ENCODE measurements at places on chromosomes 5 and 9.

GRCh38 chr5:123865641-123866040, 353.7 kb downstream of the CSNK1G3 start:
- no peak for DNase-seq

GRCh38 chr9:5481322-5482040, 28.9 kb upstream of the PDCD1LG2 start:
- no peak for DNase-seq

DNA sequence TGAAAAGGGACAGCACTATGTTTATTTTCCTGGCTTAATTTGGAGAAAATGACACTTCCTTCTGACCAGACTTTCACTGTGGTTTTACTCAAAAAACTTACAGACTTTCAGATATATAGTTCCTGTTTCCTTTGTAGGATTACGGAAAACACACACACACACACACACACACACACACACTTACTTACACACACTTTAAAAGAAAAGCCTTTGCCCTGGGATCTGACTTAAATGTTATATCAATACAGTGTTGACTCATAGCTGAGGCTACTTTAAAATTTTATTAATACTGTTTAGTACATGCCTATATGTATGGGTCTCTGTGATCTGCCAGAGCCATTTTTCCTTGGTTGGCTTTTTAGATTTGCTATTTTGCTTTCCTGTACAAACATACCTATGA, 758.3 kb downstream of the DNAH5 start:
- DNase-seq, result no peak

GRCh38 chr9:134440636-134441226, 114.5 kb downstream of the RXRA start:
- peak; percentile 18 for DNase-seq

- no peak for DNase-seq
Measured at GRCh38 chr5:131854134-131854533, 57.3 kb upstream of the FNIP1 start.

GRCh38 chr9:38144421-38144820, 75.4 kb upstream of the SHB start:
- DNase-seq, result no peak

GRCh38 chr5:107806705-107807104, 136.0 kb upstream of the EFNA5 start:
- no peak for DNase-seq

DNA sequence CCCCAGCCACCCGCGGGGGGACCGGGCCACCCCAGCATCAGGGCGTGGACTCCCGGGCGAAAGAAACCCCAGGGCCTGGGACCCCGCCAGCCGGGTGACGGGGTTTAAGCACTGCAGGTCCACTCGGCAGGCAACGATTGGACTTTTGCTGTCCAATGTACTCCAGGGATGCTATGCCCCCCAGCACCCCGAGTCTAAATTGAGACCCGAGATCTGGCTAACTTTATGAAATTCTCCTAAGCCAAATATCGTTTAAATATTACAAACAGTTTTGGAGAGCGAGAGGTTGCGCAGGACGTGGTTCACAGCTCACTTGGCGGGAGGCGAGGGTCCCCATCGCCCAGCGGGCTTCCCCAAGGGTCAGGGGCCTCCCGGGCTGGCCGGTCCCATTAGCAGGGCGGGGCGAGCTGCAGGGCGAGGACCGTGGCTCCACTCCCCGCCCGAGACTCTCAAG, 384 bp upstream of the MRPS2 start:
- DNase-seq, result no peak

DNA sequence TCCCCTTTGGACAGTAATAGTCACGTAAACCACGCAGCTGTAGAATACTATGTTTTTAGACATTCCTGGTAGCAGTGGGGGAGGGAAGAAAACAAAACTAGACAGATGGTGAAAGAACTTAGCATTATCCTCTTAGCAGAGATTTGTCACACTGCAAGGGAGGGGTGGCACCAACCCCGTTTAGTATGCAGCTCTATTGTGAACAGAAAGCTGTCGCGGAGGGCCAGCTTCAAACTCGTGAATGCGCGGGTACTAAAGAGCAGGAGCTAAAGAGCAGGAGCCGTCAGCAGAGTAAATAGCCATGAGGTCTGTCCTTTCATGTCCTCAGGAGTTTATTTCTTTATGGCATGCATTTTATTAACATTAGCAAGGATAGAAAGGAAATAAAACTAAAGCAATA, 141.9 kb upstream of the SLC12A2 start:
- DNase-seq, result no peak

DNA sequence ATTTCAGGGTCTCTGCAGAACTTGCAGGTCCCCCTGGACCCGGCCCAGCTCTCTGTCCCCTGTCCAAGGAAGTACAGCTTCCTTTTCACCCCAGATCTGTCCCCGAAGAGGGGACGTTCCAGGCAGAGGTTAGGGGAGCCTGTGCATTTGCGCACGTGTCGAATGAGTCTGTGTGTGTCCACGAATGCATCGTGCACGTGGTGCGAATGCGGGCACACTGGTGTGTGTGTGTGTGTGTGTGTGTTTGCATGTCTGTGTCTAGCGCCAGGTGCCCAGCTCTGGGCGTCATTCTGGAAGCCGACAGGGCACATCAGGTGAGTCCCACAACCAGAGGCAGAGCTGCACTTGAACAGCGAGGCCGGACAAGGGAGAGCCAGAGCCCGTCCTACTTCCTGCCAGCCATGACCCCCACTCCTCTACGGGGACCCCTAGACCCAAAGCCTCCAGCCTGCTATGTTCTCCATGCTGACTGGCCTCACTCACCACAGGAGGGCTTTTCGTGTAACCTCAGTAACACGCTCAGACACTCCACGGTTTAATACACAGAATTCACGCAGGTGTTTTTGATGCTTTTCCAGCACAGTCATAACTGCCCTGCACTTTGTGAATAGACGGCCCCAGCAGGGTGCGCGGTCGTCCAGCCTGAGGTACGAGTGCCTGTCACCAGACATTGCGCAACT, 41.3 kb upstream of the CACNA1B start:
- no peak for DNase-seq

GRCh38 chr9:131524665-131525315, 6.3 kb downstream of the UCK1 start:
- DNase-seq, result no peak

DNA sequence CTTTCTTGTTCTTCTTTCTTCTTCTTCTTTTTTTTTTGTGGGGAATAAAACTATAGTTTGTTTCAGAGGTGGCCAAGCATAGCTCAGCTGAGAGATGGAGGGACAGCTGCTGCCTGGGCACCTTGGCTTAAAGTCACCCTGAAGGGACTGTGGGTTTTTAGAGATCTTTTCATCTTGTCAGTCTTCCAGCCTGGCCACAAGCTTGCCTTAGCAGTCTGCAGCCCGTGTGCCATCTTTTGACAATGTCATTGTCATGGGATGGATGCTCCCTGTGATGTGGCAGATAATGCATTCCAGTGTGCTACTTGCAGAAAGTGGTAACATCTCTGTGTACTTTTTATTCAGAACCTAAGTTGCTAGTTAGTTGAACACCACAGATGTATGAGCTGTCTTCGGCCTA, 280.8 kb downstream of the FANCC start:
- DNase-seq, result no peak

DNA sequence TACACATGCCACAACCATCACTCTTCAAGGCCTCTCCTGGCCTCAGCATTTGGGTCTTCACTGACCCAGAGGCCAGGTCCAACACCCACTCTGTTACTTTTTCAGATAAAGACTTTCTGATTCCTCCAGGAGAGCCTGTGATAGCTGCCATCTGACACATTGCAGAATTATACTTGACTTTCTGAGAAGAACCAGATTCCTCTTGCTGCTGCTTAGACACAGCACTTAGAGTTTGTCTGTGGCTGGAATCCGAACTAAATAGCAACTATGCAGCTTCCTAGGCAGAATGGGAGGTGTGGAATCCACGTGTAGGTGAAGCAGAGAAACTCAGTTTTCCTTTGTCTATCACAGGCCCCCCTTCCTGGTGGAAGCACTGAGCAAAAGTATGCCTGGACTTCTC, 344.7 kb upstream of the SLC30A5 start:
- DNase-seq, result no peak

DNA sequence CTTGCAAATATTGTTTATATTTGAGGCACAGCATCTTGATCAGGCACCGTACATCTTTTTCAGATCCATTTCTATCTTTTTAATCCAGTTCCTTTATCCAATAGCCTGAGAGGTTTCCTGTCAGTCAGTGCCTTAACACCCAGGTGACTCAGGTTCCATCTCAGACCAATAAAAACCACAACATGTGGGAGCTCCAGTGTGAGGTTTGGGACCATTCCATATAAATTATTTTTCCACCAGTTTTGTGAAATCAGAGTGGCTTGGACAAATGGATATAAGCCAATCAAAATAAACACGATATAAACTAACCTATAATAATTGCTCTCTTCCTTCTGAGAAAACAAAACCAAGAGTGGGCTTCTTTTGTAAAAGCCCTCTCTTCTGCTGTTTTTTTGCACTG, 351.3 kb downstream of the NTRK2 start:
- no peak for DNase-seq

DNA sequence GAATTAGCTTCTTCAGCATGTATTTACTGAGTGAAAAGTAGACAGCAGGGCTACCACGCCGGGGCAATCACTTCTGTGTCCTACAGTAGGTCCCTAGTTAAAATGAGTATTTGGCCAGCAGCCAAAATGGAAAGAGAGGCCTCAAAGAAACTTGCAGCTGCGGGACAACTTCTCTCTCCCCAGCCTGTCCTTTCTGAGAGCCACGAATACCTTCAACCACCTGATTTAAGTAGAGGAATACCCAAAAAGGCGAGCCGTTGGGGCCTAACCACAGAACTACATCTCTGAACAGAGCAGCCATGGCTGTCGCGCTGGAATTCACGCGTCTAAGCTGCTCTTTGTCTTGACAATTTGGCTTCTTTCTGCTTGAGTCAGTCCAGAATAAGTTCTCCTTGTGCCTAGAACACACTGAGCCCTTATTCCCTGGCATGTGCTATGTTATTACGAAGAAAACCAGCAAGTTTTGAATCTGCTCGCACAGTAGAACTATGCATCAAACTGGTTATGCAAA, 43.8 kb upstream of the GOLPH3 start:
- DNase-seq, result no peak

- DNase-seq, result peak; percentile 43
Measured at GRCh38 chr5:149680810-149681221, 49.3 kb upstream of the PPARGC1B start.

GRCh38 chr9:73239570-73240265, 88.1 kb downstream of the ANXA1 start:
- DNase-seq, result no peak

GRCh38 chr5:118705959-118706667, 282.2 kb downstream of the DTWD2 start:
- no peak for DNase-seq

- DNase-seq, result peak; percentile 52
Measured at GRCh38 chr5:125484742-125485641, 738.6 kb upstream of the ZNF608 start.

GRCh38 chr5:90813392-90813791, 254.8 kb downstream of the ADGRV1 start:
- DNase-seq, result no peak

DNA sequence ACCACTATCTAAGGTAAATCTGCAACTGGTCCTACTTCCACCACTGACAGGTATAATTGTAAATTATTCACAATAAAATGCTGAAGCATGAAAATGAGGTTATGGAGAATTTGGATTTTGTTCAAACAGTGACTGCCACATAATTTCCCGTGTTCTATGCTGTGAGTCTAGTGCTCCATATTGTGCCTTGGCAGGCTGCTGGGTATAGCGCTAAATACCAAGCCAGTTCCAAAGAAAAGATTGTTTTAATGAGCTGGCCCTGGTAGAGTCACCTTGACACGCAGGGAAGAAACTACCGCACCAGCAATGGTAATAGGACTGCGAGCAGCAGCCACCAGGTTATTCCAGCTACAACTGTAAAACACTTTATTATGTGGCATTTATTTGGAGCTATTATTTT, 30.4 kb downstream of the PSMB7 start:
- no peak for DNase-seq

- no peak for DNase-seq
Measured at GRCh38 chr5:82050955-82051354, 79.1 kb downstream of the ATG10 start.

- no peak for DNase-seq
Measured at GRCh38 chr5:76305775-76306174, 97.3 kb upstream of the IQGAP2 start.

DNA sequence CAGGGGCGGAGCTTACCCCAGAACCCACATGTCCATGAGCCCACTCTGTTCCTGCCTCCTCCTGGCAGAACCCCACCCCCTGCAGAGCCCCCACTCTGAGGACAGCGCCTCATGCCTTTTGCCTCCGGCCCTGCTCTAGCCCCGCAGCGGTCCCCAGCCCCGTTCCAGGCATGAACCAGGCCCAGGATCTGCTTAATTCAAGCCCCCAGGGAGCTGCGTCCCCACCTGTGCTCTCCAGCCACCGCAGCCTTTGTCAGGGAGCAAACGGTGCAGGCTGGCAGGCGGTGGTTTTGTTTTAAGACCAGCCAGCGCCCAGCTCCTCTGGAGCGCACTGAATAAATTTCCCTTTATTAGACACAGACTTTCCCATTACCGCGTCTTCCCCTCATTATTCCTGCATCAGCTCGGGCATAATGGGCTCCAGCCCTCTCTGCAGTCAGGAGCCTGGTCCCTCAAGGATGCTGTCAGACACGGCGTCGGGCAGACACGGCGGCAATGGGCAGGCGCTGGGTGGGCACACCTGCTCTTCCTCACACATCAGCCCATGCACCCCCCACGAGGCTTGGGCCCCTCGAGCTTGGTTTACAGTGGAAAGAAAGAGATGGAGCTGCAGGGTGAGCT, 137.6 kb downstream of the OLFM1 start:
- DNase-seq, result no peak

DNA sequence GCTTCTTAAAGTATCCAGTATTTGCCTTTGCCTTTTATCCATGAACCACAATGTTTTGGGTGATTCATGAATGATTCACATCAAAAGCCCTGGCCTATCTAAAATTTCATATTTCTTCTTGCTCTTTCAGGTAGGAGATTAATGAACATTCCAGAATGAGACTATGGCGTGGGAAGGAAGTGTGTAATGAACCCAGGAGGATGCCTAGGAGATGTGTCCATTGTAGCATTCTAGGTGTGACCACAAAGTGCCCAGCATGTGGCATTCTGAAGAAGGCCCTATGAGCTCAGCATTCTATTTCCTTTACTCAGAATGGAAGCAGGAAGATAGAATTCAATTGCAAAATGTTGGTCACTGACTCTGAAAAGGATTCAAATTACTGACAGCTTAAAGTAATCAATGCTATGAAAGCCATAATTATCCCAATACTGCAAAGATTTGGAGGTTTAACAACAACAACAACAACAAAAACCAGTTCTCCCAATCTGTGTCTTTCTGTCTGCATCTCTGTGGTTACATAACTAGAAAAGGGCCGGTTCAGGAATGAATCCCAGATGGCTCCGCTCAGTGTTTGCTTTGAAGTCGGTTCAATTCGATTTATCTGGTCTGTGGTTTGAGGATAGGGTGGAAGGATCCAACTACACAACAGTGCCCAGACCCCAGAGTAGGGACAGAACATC, 126.7 kb downstream of the FOXD1 start:
- no peak for DNase-seq

DNA sequence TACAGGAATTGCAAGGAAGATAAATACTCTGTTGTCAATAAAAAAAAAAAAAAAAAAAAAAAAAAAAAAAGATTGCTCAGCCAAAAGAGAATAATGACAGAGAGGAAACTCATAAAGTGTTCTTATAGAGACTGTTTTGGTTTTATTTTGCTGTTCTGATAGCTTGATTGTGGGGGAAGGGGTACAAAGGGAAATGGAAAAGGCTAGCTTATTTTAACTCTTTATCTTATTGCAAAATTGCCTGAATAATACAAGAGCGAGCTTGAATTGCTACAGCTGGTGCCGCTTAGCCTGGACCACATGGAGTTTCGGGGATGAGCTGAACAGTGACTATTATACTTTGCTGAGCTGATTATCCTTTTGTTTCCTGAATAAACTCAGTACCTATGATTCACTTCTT, 31.0 kb upstream of the SHISAL2B start:
- DNase-seq, result no peak
